Thyroid gland (tissue), 4 donors: ENCODE measurements at places on chromosomes 2 and 18. TPM values are rescaled to one million over a fixed set of nuclear protein-coding genes. Genes with fewer than 3 reads are reported as not detected.

The TMEM169 gene
- 2.7 TPM for total RNA-seq

GRCh38 chr2:218228366-218229090, 11.5 kb downstream of the ARPC2 start:
- DNase-seq = no peak

GRCh38 chr2:36477746-36478145, 120.2 kb downstream of the FEZ2 start:
- DNase-seq = no peak

GRCh38 chr18:10213526-10213925, 240.9 kb upstream of the APCDD1 start:
- no peak for DNase-seq

DNA sequence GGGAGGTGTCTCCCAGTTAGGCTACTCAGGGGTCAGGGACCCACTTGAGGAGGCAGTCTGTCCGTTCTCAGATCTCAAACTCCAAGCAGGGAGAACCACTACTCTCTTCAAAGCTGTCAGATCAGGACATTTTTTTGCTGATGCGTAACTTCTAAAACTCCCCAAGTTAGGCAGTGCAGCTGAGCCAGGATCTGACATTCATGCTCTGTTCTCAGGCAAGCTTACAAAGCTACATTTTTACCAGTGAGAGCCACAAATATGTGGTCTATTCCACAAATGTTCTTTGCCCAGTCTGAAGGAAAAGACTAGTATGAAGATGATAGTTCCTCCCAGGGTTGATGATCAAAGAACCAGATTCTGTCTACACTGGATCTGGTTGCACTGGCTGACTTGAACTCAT, 184.1 kb downstream of the MTCL1 start:
- DNase-seq = no peak

- no peak for DNase-seq
These were observed 75.2 kb upstream of the CD28 start for GRCh38 chr2:203631068-203631757.

The IL1A gene
- not detected for total RNA-seq

DNA sequence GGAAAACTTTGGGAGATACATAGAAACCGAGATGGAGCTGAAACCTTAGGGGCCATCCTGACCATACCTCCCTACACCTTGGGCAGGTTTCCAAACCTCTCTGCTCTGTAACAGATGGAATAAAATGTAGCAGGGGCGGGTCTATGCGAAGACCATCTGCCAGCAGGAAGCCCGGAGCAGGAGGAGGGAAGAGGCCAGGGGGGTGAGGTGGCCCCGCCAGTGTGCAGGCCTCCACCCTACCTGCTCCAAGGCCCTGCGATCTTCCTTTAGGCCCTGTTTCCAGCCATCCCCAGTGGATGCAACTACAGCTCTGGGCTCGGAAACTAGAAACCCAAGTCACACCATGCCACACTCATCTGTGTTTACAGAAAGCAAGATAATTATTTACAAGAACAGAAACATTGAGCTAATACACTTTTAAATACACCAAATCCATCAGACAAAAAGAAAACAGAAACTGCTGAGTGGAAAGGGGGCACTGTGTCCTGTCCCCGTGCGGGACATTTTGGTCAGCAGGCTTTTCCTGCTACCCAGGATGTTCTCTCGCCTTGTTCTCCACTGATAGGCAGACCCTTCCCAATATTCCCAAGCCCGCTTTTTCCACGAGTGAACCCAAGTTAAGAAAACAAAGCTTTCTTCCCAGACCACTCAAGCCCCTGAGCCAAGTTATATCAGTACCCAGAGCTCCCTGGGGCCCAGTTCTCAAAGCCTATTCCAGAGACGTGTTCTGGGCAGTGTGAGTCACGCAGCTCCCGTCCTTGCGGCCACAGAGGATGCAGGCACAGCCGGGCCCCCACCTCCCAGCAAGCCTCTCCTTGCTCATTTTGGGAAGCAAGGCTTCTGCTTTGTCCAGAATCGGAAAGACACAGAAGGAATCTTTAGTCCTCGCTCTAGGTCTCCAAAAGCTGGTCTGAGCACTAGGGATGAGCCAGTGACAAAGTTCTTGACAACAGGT, 17.3 kb downstream of the CIB4 start:
- DNase-seq = no peak

The ZSWIM2 gene
- not detected for total RNA-seq

The PKP4 gene
- 126 TPM for total RNA-seq

DNA sequence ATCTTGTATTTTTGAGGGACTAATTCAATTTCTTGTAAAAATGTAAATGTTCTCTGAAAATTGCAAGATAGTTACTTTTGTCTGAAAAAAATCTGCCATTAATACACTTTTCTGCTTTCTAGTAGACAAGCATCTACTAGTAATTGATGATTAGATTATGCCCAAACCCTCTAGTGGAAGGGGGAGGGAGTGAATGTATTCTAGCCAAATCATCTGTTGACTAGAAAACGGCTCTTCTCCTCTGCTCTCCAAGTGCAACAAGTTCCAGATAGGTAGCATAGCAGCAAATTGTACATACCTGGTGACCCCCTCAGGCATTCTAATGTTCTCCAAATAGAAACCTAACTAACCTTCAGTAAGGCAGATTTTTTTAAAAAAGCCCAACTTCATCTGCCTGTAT, 58.6 kb downstream of the RELCH start:
- no peak for DNase-seq

DNA sequence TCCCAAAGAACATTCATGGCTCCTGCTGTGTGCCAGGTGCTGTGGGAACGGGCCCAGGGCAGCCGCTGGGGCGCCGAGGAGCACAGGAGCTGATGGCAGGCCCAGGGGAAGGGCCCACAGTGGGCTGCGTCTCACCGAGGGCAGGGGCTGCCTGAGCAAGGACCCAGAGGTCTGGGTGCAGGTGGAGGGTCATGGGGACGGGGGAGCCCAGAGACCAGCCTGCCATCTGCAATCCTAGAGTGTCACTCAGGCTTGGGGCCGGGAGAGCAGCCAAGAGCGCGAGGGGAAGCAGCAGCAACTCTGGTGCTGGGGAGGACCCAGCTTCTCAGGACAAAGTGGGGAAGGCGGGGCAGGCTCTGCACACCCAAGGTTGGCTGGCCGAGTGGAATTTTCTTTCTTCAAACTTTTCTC, 207.4 kb downstream of the HDAC4 start:
- peak; percentile 29 for DNase-seq

- DNase-seq = peak; percentile 83
These were observed 10.2 kb upstream of the IMP4 start for GRCh38 chr2:130332271-130333073.

- DNase-seq = no peak
These were observed 166.5 kb downstream of the PTPRM start for GRCh38 chr18:7733642-7734041.

DNA sequence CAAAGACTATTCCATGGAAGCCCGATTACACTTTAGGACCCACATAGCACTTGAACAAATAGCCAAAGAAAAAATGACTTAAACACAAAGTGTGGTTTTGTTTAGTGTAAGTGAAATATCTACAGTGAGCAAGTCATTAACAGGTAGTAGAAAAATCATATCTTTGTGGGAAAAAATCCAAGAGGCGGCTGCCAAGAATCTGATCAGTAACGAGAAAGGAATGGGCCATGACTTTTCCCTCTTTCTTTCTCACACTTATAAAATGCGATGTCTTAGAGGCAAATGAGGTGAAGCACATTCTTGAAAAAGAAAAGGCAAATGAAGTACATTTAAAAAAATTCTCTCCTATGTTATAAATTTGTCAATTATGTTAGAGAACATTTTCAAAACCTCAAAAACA, 12.9 kb upstream of the GEMIN6 start:
- DNase-seq = no peak

The NR4A2 gene
- 7.5 TPM for total RNA-seq

DNA sequence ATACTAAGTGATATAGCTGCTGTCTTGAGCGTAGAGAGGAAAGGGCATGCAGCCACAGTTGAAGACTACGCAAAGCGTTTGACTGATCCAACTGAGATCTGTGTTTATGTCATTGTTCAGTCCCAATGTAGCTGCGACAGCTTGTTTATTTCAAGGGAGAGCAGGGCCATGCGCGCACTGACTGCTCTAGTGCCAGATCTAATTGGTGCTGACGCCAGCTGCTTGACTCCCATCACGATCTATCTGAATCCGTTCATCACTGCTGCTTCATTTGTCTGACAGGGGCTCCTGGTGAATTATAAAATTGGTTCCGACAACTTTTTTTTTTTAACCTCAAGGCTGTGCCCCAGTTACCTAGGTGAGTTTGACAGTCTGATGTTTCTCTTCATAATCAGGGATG, 75.7 kb downstream of the CHST9 start:
- no peak for DNase-seq

GRCh38 chr2:215843579-215843978, 169.8 kb downstream of the MREG start:
- no peak for DNase-seq

DNA sequence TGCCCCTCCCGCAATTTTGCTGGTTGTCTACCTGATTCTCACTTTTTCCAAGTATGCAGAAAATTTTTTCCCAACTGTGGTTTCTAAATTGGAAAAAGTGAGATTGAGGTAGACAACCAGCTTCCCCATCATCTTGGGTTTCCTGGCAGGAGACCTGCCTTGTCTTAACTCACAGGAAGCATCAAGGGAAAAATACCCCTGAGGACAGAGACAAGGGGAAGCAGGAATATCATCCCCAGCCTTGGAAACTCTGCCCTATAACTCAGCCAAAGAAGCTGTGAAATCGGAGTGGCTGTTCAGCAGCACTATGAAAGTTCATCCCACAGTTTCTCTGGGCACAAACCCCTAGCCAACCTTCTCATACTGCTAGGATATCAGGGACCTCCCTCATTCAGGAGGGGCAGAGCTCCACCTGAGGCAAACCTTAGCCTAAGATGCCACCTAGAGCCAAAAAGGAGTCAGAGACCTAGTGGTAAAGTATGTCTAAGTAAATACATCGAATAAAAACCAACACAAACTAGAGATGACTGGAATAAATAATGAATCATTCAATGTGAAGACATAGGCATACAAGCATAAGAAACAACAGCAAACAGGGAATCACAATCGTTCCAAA, 68.2 kb downstream of the ZSWIM2 start:
- DNase-seq = no peak

GRCh38 chr18:27556741-27557140, 371.6 kb upstream of the CHST9 start:
- DNase-seq = no peak

DNA sequence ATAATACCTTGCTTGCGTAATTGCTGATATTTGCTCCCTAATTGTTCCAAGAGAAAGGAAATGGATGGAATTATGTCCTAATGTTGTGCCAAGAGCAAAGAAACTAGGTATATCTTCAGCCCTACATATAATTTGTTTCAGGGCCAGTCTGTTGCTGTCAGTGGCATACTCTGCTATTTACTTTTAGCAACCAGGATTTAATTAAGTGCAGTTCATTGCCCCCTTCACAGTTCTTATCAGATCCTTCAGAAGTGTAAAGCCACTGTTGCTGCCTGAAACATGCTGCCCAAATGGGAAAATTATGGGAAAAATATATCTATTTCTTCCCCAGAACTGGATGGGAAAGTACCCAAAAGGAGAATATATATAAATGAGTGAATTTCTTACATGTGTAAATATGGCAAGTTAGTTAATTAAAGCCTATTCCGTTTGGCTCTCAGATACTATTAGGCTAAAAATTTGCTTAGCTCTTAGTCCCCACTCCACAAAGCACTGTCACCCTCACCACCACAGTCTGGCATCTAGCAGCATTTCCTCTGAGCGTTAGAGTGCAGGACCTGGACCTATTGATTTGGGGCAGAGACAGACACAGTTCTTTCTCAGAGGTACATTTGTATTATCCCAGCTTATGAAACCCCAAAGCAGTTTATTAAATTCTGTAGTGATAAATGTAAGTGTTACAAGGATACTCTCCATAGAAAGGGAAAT, 72.8 kb upstream of the DTNA start:
- no peak for DNase-seq

GRCh38 chr2:126660971-126661370, 5.0 kb downstream of the GYPC start:
- DNase-seq = no peak

The LYPD6B gene
- total RNA-seq = not detected

GRCh38 chr2:43289331-43289730, 62.9 kb upstream of the ZFP36L2 start:
- no peak for DNase-seq

DNA sequence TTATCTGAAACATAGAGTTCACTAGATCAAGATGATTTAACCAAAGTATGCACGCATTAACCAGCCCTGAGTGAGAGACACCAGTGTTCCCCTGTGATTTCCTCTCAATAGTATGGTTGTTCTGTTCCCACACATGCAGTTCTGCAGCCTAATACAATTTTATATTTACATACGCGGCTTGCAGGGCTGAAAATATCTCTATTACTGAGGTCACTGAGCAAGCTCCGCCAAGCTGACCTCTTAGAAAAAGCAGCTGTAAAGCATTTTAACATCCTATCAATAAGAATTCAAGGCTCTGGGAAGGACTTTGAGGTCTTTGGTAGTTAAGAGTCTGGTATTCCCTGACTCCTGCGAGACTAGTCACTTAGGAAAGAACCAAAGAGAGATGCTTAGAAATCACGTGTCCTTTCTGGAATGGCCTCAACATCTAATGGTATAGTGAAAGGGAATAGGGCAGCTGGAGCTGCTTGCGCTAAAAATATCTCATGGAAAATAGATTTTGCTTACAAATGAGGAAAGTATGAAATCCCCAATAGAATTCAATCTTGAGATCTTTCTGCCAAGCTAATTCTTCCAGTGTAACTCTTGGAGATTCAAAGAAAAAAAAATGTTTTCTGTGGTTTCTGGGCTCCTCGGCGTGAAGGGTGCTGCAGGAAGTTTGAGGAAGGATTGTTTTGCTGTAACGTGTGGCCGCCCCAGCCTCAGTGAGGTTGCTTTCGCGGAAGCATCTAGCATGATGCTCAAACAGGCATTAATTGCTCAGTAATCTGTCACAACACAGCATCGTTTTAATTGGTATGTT, 59.2 kb downstream of the DOCK10 start:
- no peak for DNase-seq

GRCh38 chr2:239050252-239050649, 202.4 kb downstream of the TWIST2 start:
- no peak for DNase-seq

- DNase-seq = no peak
These were observed 92.0 kb upstream of the BOD1L2 start for GRCh38 chr18:57054891-57055290.
